ENCODE measurements at places on chromosomes 7 and 10. TPM values are rescaled to one million over a fixed set of nuclear protein-coding genes. Genes with fewer than 3 reads are reported as not detected.

DNA sequence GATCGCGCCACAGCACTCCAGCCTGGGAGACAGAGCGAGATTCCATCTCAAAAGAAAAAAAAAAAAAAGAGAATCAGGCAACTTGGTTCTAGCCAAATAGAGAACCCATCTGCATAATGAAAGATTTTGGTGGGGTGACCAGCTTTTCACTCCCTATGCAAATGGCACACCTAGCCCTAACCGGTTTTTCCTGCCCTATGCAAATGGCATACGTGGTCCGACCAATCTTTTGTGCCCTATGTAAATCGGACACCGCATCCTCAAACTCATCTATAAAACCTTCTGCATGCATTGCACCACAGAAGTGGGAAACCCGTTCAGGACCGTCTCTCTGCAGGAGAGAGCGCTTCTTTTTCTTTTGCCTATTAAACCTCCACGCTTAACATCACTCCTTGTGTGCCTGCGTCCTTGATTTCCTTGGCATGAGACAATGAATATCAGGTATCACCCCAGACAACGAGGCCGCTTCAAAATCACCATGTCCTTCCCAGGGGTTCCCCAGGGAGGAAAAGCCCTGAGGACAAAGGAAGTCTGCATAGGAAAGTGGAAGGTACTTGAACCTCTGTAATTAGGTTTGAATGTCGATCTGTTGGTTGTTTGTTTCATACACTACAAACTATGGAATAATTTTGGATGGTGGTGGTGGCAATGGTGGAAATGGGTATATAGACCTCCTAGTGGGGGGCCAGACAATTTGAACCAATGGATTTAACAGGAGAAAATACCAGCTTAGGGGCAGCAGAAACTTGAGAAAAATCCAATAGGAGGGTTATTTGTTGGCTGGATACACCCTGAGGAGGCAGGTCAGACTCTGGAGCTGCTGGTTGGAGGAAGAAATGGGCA is 396.2 kb downstream of the TYW1 start:
- H3K27me3 ChIP-seq: no peaks in the 10 kb centered on the region
- no peak for DNase-seq
- H3K27ac ChIP-seq: no peak overlapping the region
- no peaks in the 10 kb centered on the region for H3K4me1 ChIP-seq
- no peaks in the 10 kb centered on the region for H3K36me3 ChIP-seq

- H3K4me1 ChIP-seq: peaks cover 5% of the 10 kb centered on the region
- H3K27me3 ChIP-seq: peaks cover 7% of the 10 kb centered on the region
- no peaks in the 10 kb centered on the region for H3K36me3 ChIP-seq
- peak overlapping the region; percentile 67 for H3K4me3 ChIP-seq
- peak; percentile 19 for DNase-seq
These were observed 513 bp downstream of the HOXA7 start for GRCh38 chr7:27155816-27156507.

DNA sequence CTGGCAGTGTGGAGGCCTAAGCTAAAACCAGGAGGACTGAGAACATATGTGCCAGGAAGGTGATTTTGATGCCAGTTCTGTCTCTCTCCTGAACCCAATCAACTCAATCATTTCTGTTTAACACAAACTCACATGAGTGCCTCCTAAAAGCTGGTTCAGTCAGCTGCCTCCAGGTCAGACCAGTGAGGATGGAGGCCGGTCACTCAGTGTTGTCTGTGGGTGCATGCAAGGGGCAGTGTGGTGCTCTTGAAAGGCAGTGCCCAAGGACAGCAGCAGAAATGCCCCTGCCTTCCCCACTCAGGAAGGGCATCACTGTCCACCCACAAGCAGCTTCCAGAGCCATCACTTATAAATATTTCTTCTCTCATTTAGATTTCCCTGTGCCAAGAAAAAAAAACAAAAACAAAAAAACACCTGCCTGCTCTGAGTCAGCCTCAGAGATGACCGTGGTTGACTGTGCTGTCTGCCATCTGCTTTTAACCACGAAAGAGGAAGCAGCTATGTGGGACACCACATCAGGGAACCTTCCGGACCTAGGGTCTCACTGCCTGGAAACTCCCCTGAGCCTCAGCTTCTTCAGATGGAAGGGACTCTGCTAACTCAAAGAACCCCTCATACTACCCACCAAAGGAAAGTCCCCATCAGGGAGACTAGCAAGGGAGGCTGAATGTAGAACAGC is 39.1 kb downstream of the VOPP1 start:
- DNase-seq: no peak
- no peaks in the 10 kb centered on the region for H3K27me3 ChIP-seq
- H3K27ac ChIP-seq: peak overlapping the region; percentile 3
- H3K4me3 ChIP-seq: no peak overlapping the region
- no peaks in the 10 kb centered on the region for H3K4me1 ChIP-seq

GRCh38 chr10:128286762-128287500 is 160.7 kb upstream of the MKI67 start:
- H3K4me1 ChIP-seq: no peaks in the 10 kb centered on the region
- H3K27me3 ChIP-seq: no peaks in the 10 kb centered on the region
- H3K36me3 ChIP-seq: no peaks in the 10 kb centered on the region
- DNase-seq: no peak
- H3K4me3 ChIP-seq: no peak overlapping the region
- no peak overlapping the region for H3K27ac ChIP-seq

DNA sequence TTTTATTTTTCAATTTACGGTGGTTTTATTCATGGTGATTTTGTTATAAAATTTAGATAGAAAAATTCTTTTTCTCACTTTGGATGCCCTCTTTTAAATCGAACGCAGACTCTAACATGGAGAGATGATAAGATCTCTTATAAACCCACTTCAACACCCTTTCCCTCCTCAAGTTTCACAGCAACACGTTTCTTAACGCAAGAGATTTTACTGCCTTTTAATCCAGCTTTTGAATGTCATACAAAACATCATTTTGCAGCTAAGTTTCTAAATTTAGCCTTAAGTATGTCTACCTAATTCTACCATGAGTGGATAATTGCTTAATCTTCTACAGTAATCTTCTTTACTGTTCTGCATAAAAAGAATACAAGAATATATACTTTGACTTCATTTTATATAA is 70.0 kb downstream of the SEMA3C start:
- H3K27me3 ChIP-seq: no peaks in the 10 kb centered on the region
- H3K4me1 ChIP-seq: peaks cover 2% of the 10 kb centered on the region
- DNase-seq: no peak

Gene C10orf53
- not detected for total RNA-seq

All from breast epithelium (tissue), 4 donors.